COLO829 (cell line): ENCODE measurements at places on chromosomes 11 and 22.

DNA sequence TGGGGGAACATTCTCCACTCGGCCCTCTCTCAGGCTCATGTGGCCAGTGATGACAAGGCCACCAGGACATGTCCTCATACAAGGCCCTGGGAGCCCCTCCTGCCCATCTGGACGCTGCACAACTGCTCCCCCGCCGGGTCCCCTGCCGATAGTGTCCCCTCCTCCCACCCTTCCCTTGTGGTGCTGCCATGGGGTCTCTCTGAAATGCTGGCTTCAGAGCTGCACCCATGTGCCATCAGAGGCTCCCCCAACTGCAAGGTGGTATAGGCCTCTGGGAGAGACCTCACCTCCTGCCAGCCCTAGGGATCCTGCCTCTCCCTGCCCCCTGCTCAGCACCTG, 113.0 kb downstream of the KCNQ1OT1 start:
- DNase-seq = no peak

- DNase-seq = no peak
Observed at GRCh38 chr11:61092280-61092766, 10.0 kb upstream of the CD5 start.

GRCh38 chr22:19516378-19517170, 7.6 kb downstream of the CLDN5 start:
- no peak for DNase-seq

- DNase-seq = no peak
Observed at GRCh38 chr11:112762707-112763090, 198.5 kb upstream of the NCAM1 start.

DNA sequence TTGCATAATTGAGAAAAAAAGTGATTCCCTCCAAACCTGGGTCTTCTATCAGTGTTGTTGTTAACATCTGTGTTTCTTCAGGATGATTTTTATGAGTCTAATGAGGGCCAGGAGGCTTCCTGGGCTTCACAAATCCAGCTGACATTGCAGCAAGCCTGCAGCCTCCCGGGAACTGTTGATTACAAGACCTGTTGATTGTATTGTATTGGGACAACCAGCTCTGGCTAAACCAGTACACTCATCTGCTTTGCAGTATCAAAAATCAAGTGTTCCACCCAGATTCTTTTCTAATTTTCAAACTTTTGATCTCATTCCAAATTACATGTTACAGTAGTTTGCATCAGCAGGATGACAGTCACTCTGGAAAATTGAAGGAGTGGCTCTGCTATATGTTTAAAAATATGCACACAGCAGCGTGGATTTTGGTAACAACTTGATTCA, 16.1 kb upstream of the PRSS23 start:
- DNase-seq = no peak

- DNase-seq = no peak
Observed at GRCh38 chr22:23119494-23120414, 22.0 kb downstream of the RSPH14 start.

DNA sequence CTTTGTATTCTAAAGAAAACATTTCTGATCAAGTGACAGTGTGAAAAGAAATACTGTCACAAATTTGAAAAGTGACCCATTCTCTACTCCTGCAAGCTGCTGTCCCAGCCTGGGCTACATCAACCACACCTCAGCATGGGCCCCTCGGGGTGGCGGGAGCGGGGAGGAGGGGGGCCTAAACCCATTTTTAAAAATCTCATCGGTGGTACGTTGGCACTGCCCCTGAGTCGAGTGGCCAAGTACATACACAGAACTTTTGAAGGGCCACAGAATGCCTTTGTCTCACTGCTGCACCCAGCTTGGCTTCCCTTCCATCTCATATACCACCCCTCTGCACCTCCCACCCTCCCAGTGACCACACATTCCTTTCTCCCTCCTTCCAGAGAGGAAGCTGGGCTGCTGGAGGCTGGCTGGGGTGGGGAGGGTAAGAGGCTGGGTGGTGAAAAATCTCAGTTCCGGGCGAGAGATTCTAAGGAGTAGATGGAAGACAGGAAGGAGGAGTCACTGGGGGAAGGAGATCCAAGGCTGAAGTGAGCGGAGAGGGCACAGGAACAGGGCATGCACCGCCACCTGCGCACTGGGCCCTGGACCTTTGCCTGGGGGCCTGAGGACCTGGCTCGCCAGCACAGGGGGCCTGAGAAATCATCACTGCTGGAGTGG, 21.1 kb downstream of the FXYD6 start:
- DNase-seq = no peak

- DNase-seq = no peak
Observed at GRCh38 chr22:29382580-29383302, 5.6 kb downstream of the AP1B1 start.

DNA sequence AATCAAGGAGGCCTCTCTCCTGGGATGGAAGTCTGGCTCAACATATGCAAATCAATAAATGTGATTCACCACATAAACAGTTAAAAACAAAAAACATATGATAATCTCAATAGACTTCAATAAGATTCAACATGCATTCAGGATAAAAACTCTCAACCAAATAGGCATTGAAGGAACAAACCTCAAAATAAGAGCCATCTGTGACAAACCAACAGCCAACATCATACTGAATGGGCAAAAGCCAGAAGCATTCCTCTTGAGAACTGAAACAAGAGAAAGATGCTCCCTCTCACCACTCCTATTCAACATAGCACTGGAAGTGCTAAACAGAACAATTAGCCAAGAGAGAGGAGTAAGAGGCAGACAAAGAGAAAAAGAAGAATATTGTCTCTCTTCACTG, 54.0 kb upstream of the SEZ6L start:
- no peak for DNase-seq

DNA sequence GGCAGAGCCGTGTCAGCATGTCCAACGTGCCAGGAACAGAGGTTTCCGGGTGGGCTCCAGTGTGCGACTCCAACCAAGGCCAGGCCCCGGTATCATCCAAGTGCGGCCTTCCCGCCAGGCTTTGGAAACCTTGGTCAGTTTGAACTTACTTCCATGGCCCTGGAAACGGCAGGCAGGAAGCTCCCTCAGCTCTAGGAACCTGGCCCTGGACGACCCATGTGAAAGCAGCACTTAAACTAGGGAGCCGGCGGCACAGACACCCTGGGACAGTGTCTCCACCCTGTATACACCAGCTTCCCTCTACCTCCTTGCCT, 65.2 kb downstream of the MYH9 start:
- no peak for DNase-seq

GRCh38 chr11:129998107-129998506, 4.5 kb downstream of the PRDM10 start:
- no peak for DNase-seq

DNA sequence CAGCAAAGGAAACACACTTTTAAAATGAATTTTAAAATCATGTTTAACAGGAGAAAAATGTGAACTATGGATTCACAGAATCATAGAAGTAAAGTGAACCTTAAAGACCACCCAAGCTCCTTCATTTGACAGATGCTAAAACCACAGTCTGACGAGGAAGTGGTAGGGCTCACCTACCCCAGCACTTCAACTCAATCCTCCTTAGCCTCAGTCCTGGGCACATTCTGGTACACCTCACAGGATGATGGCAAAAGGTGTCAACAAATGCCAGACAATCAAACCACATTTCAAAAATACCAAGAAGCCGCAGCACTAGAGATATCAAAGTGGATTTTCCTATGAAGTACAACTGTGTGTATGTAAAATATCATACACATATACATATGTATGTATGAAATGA, 43.1 kb downstream of the PITPNB start:
- no peak for DNase-seq

DNA sequence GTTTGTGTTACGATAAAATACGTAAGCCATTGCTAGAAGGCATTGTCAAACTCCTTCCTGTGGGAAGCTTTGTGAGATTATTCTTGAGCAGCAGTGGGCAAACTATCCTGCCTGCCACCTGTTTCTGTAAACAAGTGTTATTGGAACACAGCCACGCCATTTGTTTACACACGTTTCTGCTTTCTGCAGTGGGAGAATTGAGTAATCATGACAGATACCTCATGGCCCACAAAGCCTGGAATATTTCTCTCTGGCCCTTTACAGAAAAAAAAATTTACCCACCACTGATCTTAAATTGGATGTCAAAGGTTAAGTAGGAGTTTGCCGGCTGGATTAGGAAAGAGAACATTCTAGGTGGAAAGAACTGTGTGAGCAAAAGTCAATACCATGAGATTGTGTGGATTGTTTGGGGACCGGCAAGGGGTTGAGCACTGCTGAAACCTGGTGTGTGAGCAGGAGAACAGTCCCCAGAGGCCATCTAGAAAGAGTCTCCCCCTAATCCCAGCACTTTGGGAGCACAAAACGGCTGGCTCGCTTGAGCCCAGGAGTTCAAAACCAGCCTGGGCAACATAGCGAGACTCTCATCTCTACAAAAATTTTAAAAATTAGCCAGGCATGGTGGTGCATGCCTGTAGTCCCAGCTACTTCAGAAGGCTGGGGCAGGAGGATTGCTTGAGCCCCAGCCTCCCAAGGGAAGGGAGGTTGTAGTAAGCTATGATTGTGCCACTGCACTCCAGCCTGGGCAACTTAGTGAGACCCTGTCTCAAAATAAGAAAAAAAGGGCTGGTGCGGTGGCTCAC, 6.0 kb upstream of the PLA2G6 start:
- no peak for DNase-seq

DNA sequence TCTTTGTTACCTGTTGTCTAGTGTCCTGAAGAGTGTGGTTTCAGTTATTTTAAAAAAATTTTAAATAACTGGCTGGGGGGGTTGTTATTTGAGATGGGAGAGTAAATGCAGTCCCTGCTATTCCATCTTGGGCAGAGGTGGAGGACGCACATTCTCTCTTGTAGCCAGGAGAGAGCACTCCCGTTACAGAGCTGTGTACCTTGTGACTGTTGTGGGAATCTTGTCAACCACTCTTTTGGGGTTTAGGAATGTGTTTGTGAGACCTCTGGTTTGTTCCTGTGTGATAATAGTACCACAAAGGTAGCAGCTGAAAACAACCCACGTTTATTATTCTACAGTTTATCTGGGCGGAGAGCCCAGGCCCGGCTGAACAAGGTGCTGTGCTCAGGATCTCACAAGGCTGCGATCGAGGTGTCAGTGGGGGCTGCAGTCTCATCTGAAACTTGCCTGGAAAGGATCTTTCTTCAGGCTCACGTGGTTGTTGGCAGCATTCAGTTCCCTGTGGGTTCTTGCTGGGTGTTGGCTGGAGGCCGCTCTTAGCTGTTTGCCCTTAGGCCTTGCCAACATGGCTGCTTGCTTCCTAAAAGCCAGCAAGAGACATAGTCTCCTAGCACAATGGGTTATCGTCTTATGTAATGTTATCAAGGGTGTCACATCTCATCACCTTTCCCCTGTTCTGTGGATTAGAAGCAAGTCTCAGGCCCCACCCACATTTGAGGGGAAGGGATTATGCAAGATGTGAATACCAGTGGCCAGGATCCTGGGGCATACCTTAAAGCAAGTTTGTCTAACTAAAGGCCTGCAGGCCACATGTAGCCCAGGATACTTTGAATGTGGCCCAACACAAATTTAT, 20.6 kb downstream of the IGHMBP2 start:
- DNase-seq = no peak

GRCh38 chr22:37571992-37572373, 7.9 kb downstream of the LGALS2 start:
- DNase-seq = no peak

GRCh38 chr11:61885166-61885778, 6.1 kb downstream of the FADS3 start:
- no peak for DNase-seq

DNA sequence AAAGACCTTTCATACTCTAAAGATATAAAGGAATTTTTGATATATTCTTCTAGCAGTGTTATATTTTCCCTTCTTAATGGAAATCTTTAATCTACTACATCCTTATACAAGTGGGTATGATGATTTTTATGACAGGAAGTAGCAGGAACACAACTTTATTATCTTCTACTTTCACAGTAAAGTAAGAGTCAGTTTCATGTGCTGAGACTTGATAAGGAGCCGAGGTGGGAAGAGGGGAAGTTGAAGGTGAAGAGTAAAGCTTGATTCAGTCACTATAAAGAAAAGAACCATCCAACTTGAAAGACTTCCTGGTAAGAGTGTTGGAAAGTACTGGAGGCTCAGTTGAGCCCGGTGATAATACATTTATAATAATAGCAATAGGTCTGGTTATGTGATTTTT, 82.1 kb upstream of the PTH start:
- no peak for DNase-seq

GRCh38 chr22:43876866-43877509, 14.7 kb upstream of the SULT4A1 start:
- DNase-seq = no peak

DNA sequence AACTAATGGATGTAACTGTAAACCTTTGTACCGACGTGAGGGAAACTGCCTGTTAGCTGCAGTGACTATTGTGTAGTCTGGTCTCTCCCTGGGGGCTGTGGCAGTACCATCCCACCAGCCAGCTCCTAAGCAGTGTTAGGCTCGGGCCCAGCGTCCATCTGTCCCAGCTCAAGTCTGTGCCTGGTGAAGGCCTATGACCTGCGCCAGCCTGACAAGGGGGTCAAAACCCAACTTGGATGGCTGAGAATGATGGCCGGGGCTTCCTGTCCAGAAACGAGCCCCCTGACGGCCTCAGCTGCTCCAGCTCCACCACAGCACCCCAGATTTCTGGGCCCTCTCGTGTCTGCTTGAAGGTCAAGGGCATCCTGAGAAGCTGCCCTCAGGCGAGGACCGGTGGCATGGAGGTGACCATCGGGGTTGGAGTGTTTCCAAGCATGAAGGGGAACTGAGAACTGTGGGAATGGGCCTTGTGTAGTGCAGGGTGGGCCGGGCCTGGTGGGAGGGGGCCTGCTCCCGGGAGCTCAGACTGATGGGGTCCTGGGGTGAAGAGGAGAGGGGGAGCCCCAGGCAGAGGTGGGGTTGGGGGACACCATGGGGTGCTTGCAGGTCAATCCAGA, 14.3 kb upstream of the SPI1 start:
- no peak for DNase-seq

DNA sequence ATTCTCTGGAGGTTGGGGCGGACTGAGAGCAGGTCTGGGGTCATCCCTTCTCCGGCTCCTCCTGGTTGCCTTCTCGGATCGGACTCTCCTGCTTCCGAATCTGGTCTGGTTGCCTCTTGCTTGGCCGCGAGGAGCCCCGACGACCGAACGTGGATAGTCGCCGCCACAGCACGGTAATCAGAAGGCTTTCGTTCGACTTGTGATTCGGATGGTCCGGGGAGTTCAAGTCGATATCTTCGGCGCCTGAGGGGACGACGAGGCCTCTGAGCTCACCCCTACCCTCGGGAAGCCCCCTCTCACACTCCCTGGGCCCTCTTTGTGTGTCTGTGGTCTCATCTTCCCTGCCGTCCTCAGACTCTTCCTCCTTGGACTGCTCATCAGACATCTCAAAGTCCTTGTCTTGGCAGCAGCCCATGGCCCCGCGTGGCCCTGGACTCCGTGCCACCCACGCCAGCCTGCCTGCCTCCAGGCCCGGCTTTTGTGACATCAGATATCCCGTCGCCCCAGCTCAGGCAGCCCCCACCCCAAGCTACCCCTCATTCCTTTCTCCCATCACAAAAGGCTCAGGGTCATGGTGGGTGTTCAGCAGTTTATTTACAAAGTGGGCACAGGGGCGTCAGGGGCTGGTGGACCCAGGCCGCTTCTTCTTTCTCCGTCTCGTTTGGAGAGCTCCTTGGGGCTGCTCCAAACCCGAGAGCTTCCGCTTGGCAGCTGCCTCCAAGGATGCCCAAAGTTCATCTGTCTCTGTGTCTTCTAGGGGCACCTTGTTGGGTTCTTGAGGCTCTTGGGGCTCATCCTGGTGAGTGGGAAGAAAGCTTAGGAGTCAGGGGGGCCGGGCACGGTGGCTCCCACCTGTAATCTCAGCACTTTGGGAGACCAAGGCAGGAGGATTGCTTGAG, at the start of gene TEX54:
Gene TEX54, minus strand, starts transcription at position 506 of the 899 bp plus-strand sequence.
- DNase-seq = no peak
